ENCODE measurements at places on chromosomes 5 and 9. TPM values are rescaled to one million over a fixed set of nuclear protein-coding genes. Genes with fewer than 3 reads are reported as not detected.

GRCh38 chr9:23581931-23582330 is 244.1 kb downstream of the ELAVL2 start:
- no peak for DNase-seq

DNA sequence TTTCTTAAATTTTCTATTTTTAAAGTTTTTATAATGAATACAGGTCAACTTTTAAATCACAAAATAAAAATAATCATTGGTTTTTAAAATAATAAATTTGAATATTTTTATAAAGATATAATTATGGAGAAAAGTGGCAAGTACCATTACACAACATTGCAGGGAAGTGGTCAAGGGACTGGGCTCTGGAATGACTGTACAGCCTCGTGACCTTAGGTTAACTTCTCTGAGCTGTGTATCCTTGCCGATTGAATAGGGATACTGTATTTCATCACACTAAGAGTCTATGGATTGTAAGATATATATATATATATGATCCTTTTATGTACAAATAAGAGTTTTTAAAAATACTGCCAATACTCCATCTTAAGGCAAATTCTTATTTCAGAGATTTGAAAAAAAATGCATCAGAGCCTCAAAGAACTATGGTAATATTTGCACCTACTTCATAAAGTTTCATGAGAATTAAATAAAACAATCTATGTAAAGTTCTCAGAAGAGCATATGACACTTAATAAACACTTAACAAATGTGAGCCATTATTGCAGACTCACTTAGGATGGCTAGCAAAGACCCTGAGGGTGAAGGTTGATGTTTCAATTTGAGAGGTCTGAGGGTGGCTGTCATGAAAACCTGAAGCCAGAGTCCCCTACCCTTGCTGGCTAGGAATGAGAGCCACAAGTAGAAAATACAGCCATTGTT is 136.5 kb downstream of the CCDC192 start:
- DNase-seq, result no peak

P4HA2 gene
- polyA plus RNA-seq, result 26.7 TPM

DNA sequence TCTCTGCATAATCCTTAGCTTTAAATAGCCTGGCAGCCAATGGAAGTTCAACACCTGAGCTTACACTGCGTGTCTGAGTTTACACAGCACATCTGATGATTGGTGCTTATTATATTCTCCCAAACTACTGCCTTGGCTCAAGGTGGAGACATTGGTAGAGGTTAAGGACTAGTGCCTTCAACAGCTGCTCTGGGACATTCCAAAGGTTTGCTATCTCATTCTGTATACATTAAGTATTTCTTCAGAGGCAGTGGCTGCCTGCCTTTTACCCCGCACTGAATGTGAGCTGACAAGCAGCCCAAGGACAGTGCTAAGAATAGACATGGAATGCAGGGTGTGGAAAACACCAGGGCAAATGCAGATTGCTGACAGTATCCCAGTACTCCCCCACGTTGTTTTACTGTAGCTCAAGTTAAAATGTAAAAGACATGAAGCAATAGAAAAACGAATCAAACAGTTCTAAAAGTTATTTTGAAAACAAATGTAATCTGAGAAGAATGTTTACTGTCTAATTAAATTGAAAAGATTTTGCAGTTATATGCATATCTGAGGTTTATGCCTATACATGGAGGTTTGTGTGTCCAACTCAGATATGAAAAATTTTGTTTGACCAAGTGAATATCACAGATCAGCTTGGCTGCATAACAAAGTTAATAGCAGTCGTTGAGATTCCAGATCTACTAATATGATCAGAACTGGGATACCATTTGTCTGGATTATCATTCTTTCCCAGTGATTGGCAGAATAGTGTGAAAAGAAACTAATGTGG is 1.8 kb downstream of the HSPB3 start:
- no peak for DNase-seq

CNTLN gene
- polyA plus RNA-seq, result 22.5 TPM

- DNase-seq, result no peak
Observed at GRCh38 chr9:78707481-78707991, 410.6 kb downstream of the PSAT1 start.

DNA sequence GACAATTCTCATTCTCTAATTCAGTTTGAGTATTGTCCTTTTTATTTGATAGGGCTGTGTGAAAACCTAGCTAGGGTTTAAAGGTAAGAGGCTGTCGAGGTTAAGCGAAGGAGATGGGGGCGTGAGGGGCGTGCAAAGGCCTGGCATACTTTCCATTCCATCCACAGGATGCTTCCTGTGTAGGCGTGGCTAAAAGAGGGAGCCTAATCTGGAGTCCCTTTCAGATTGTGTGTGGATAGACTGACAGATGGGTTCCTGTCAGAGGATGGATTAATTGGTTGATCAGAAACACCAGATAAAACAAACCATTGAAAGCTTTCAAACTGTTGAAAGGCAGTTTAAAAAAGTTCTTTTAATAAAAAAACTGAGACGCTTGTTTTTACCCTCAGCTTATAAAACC is 1.1 kb upstream of the ELL2 start:
- no peak for DNase-seq

ZFAND5 gene
- 191 TPM for polyA plus RNA-seq

GRCh38 chr5:68499987-68500386 is 284.4 kb downstream of the PIK3R1 start:
- no peak for DNase-seq

IFNA2 gene
- polyA plus RNA-seq, result not detected

PCDHA5 gene
- polyA plus RNA-seq, result 0.12 TPM

DNA sequence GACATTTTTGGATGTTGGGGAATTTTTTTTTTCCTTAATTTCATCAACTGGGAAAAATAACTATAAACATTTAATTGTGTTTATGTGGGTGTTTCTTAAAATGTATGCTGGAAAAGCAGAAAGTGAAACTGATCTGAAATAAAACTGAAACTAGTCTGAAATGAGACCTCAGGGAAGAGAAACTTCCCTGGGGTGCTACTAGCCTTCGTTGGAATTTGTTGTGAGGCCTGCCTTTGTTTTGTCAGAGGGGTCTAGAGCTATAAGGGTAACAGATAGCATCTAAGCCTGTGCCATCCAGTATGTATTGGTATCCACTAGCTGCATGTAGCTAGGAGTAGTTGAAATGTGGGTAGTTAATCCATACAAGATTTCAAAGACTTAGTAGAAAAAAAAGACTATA is 10.4 kb downstream of the ZNF618 start:
- DNase-seq, result no peak

DNA sequence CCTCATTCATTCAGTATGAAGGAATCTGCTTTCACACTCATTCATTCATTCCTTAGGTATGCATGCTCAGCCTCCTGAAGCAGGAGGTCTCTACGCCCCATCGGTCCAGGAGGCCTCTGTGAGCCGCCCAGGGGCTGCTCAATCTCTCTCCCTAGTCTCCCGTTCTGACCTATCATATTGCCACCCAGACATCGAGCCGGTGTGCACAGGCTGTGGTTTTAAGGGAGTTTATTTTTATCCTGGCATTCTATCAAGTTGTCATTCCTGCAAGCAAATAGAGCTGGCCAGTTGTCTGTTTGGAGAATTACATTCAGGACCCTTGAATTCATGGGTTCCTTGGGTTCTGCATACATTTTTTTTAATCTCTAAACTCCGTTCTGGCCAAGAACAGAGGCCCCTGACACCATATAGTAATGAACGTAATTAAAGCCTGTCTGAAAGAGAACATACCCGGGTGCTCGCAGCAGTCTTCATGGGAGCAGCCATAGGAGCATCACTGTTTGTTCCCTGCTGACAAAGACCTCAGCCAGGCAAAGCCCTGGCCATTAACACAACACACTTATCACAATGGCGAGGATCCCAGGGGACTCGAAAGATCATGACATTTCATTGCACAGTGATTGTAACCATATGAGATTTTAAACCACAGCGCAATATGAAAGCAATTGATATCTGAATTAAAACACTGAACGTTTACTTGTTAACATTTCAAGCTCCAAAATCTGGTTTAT is 80.9 kb downstream of the ADAMTS16 start:
- no peak for DNase-seq

- DNase-seq, result no peak
Observed at GRCh38 chr9:81508476-81508875, 180.9 kb downstream of the TLE1 start.

DNA sequence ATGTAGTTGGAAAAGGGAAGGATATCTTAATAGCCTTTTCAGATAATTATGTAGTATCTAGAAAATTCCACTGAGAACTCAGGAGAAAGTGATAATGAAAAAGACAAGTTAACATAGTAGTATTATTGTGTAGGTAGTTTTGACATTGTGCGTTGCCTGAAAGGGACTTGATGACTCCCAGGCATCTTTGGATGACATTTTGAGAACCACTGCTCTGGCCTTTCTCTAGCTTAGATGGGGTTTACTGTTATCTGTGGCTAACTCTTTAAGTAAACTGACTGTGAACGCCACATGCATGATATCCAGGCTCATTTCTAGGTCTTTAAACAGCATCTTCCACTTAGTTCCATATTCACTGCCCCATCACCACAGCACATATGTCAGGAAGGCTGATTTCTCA is 14.4 kb upstream of the FYB1 start:
- DNase-seq, result no peak

DNA sequence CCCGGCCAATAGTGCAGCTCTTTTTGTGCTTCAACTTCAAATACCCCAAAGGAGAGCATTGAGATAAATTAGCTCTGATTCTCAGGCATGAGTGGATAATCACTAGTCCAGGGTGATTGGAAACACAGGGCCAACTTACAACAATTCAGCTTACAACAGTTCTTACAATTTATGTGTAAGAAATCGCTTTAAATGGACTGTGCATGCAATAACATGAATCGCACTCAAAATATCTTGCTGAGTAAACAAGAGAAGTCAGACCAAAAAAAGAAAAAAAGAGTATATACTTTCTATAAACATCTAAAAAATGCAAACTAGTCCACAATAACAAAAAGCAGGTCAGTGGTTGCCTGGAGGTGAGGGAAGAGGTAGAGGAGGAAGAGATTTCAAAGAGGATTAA is 150.6 kb upstream of the EDIL3 start:
- DNase-seq, result no peak

- no peak for DNase-seq
Observed at GRCh38 chr9:25562101-25562500, 116.1 kb downstream of the TUSC1 start.

- no peak for DNase-seq
Observed at GRCh38 chr9:7935681-7936080, 136.1 kb upstream of the DMAC1 start.

DNA sequence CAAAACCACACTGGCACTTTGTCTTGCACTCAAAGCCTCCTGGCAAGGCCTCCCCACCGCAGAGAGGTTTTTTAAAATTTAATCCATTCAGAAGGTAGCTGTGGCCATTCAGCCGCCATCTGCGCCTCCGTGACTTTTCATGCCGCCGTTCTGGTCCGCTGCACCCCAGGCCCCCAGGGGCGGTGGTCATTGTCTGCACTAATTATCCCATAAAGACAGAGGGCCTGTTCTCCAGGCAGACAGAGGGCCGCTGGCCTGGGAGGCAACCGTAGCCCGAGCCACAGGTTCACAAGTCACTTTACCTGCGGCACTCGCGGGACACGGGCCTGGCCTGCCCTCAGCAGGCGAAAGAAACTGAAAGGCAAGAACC is 49.4 kb downstream of the EXD3 start:
- DNase-seq, result no peak

GRCh38 chr5:12292610-12293204 is 388.5 kb upstream of the CTNND2 start:
- DNase-seq, result no peak

GRCh38 chr5:97004423-97005060 is 68.7 kb downstream of the LNPEP start:
- no peak for DNase-seq

IL13 gene
- 0.21 TPM for polyA plus RNA-seq

DNA sequence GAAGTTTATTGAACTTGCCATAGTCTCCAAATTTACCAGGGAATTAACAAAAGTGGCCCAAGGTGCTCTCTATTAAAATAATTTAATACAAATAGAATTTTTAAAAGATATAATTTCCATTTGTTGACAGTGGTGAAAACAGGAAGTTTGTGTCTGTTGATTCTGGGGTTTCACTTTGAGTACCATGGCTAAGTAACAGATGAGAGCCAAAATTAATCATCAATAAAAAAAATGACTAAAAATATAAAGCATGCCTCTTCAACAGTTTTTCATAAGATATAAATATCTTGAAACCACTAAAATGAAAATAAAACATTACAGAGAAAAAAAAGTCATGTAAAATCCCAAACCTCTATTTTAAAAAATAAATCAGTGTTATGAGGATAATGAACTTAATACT is 49.8 kb downstream of the SGCD start:
- DNase-seq, result no peak

DNA sequence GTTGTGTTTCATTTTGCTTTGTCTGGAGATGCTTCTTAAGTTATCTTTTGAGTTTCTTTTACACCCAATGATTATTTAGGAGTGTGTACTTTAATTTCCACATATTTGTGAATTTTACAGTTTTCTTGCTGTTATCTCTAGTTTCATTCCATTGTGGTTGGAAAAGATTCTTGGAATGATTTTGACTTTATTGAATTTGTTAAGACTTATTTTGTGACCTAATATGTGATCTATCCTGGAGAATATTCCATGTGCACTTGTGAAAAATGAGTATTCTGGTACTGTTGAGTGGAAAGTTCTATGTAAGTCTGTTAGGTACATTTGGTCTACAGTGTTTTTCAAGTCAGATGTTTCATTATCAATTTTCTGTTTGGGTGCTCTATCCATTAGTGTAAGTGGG is 24.4 kb upstream of the GRAMD2B start:
- DNase-seq, result no peak

GRCh38 chr5:3943859-3944258 is 348.2 kb downstream of the IRX1 start:
- no peak for DNase-seq

GRCh38 chr9:93452710-93453046 is 703 bp downstream of the FAM120AOS start:
- peak; percentile 7 for DNase-seq

DNA sequence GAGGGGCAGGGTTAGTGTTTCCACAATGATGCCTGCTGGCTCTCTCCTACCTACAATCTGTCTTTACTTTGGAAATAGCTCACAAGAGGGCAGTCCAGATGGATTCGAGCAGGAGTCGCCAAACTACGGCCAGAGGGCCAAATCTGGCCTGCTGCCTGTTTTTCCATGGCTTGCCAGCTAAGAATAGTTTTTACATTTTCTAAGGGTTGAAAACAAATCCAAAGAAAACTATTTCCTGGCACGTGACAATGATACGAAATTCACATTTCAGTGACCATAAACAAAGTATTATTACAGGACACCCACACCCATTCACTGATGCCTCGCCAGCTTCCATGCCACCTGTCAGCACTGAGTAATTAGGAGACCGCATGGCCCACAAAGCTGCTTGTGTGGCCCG is 162.9 kb upstream of the WWC1 start:
- no peak for DNase-seq

DNA sequence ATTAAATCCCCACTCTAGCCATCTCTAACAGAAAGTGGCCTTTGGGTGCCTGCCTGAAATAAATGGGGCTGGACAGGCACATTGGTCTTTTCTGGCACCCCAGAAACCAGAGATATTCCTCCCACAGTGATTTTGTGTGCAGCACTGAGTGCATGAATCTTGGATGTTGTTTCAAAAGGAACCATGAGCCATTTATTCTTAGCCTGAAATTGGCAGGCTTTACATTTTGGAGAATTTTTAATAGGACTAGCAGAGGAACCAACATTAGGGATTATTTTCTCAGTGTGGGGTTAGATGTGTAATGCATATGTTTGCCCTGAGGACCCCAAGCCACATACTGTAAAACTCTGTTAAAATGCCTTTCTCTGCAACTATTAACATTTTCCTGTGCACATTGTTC is 451.3 kb downstream of the NFIB start:
- no peak for DNase-seq

PNPLA7 gene
- 7.8 TPM for polyA plus RNA-seq

STOM gene
- 108 TPM for polyA plus RNA-seq
